ENCODE measurements at places on chromosomes 1 and 21.
A peak's percentile ranks its signal among the peaks of the same experiment; 100 is the strongest.

GRCh38 chr21:45424854-45425795, 20.2 kb downstream of the COL18A1 start:
- no peak for DNase-seq

- peak; percentile 42 for DNase-seq
Measured at GRCh38 chr1:213474054-213474453, 423.0 kb downstream of the RPS6KC1 start.

- DNase-seq: no peak
Measured at GRCh38 chr1:189312499-189312898, 1165.2 kb downstream of the BRINP3 start.

- DNase-seq: no peak
Measured at GRCh38 chr1:74517599-74518051, 5.2 kb upstream of the LRRC53 start.

GRCh38 chr1:234770924-234771540, 161.1 kb upstream of the IRF2BP2 start:
- DNase-seq: no peak

DNA sequence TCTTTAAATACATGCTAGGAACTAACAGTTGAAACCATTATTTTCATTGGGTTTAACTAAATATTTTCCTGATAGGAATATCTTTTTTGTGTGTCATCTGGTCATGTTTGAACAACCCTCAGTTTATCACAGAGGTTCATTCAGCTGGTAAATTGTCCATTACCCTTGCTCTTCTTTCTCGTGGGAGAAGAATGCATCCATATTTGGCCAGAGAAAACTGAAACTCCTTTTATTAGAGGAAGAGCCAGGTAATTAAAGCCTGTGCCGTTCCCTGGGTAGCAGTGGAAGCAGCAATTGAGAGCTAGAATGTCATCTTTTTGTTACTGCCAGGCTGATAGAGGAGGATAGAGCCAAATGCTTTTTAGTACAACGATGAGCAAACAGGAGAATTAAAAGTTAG, 587.2 kb upstream of the ZRANB2 start:
- no peak for DNase-seq

DNA sequence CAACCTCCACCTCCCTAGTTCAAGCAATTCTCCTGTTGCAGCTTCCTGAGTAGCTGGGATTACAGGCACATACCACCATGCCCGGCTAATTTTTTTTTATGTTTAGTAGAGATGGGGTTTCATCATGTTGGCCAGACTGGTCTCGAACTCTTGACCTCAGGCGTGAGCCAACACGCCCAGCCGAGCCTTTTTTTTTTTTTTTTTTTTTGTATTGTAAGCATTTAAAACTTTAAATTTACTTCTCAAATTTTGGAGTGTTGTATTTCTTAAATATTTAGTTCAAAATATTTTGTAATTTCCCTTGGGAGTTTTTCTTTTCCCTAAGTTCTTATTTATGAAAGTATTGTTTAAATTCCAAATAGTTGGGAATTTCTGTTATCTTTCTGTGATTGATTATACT, 9.2 kb upstream of the SCAF4 start:
- DNase-seq: no peak

DNA sequence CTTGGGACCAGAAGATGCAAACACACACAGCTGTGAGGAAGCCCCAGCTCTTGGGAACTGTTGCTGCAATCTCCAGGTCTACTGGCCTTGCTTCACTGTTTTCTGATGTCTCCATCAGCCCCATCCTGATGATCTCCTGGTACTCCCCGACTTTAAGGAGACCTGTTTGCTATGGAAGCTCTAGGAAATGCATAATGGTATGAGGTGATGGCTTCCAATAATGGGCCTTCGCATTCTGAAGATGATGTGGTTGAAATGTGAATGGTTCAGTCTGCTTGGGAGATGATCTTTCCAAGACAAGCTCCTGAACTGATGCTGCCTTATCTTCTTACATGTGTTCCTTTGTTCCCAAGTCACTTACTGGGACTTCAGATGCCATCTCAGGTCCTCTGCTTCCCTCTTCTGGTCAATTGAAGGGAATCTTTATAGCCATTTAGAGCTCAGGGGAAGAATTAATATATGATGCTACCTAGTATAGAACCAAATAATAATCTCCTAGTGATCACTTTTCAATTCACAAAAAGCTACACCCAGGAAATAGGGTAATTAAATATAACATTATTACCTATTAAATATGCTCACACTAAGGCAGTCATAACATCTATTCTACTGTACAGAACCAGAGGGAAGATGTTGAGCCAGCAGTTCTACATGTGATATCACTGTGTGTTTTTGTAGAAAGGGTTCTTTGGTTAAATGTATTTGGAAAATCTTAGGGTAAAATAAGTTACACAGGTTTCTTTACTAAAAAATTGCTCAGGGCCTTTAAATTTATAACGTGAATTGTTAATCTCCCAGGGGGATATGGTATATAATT, 73.9 kb upstream of the VTCN1 start:
- peak; percentile 87 for DNase-seq

- DNase-seq: no peak
Measured at GRCh38 chr1:222165629-222166028, 382.3 kb downstream of the HHIPL2 start.

GRCh38 chr1:243470502-243470901, 214.7 kb downstream of the SDCCAG8 start:
- peak; percentile 83 for DNase-seq

DNA sequence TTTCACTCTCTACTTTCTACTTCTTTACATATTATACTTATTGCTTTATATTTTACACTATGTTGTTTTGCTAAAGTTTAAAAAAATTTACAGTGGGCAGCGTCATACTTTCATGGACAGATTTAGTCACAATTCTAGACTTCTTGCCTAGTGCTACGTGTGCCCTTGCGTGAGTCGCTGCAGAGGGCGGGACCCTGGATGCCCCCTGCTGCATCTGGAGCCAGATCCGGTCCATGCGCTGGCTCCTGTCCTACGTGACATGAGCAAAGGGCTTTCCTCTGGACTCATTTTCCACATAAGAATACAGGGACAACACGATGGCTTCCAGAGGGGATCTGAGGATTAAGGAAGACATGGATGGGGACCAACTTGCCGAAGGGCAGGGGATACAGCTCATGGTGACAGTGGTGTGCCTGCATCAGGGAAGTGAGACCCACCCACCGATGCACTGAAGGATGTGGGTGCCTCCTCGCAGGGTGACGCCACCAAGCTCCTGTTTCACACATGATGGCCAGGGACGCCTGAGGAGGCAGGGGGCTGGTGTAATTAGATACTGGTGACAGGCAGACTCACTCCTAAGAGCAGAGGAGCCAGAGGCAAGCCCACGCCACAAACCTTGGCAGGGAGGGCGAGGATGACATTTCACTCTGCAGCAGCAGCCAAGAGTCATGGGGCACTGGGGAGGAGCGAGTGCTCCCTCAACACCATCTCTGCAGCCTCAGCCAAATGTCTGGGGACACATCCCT, 86.6 kb downstream of the DMRTB1 start:
- DNase-seq: no peak

- no peak for DNase-seq
Measured at GRCh38 chr1:173406783-173407230, 70.3 kb upstream of the PRDX6 start.

- DNase-seq: no peak
Measured at GRCh38 chr1:201840055-201840454, 11.1 kb downstream of the IPO9 start.

- no peak for DNase-seq
Measured at GRCh38 chr1:70790232-70790923, 257.2 kb downstream of the PTGER3 start.

GRCh38 chr1:163049296-163049695, 19.9 kb upstream of the RGS4 start:
- DNase-seq: no peak

DNA sequence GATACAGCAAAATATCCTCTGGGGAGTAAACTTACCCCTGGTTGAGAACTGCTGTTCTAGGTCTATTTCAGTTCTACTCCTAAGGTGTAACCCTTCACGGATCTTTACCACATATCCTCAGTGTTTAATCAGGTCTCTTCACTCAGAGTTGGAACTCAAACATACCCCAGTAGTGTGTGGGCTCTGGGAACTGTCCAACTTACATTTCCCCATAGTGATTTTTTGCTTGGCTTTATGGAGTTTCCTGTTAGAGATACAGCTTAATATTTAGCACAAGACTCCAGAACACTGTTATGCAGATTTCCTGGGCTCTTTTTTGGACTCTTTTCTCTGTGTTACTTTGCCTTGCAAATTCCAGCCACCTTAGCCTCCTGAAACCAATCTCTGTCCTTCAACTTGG, 26.7 kb upstream of the LIN9 start:
- DNase-seq: no peak

DNA sequence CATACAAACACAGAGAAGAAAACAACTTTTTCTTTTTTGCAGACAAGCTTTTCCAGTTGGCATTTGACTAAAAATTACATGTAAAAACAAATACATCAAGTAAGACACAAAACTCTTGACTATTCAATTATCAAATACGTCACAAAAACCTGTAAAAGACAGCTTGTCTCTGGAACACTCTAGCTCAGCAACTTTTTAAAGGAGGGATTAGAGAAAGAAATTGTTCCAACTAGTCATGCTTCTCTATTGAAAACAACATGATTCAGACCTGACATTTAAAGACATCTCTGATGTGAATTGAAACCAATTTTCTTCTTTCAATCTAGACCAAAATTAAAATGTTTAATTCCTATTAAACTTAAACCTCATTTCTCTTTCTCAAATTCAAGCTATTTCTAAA, 30.3 kb downstream of the SMYD3 start:
- no peak for DNase-seq

DNA sequence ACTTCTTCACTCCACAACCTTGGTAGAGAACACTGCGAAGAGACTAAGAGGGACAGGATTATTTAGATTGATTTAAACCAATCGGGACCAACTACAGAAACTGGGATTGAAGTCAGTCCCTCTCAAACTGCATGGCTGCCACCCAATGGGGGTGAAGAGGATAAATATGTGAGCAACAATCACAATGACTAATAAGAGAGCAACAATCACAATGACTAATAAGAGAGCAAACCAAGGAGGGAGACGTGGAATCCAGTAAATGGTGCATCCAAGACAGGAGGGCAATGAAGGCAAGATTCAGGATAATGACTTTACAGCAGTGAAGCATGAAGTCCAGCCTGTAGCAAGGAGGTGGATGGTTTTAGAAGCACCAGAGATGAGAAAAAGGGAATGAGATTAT, 322.8 kb downstream of the TTLL7 start:
- no peak for DNase-seq

GRCh38 chr1:96416111-96416595, 305.4 kb upstream of the PTBP2 start:
- DNase-seq: peak; percentile 94

- DNase-seq: no peak
Measured at GRCh38 chr21:45816794-45817193, 164.8 kb upstream of the COL6A1 start.

DNA sequence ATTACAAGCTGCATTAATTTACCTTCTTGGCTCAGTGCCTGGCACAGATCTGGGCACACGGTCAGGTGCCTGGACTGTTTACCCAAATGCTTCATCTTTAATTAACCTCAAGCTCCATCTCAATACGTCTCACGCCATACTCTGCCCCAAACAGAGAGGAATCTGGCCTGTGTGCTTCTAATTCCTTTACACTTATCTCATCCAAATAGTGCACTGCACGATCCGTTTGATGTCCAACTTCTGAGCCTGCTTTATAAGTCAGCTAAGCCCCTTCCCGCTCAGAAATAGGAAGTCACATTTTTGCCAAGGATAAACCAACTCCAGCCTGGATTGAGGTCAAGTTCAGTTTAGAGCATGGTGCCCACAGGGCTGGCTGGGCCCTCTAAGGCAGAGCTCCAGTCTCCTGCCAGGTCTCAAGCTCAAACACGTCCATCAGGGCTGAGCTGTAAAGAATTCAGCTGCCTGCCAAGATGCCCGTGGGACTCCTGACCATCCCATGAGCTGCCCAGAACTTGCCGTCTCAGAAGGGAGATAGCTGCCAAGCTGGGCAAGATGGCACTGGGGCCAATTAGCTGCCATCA, 233.5 kb downstream of the TRABD2B start:
- peak; percentile 50 for DNase-seq

GRCh38 chr1:45586769-45587168, 2.9 kb downstream of the NASP start:
- DNase-seq: no peak

DNA sequence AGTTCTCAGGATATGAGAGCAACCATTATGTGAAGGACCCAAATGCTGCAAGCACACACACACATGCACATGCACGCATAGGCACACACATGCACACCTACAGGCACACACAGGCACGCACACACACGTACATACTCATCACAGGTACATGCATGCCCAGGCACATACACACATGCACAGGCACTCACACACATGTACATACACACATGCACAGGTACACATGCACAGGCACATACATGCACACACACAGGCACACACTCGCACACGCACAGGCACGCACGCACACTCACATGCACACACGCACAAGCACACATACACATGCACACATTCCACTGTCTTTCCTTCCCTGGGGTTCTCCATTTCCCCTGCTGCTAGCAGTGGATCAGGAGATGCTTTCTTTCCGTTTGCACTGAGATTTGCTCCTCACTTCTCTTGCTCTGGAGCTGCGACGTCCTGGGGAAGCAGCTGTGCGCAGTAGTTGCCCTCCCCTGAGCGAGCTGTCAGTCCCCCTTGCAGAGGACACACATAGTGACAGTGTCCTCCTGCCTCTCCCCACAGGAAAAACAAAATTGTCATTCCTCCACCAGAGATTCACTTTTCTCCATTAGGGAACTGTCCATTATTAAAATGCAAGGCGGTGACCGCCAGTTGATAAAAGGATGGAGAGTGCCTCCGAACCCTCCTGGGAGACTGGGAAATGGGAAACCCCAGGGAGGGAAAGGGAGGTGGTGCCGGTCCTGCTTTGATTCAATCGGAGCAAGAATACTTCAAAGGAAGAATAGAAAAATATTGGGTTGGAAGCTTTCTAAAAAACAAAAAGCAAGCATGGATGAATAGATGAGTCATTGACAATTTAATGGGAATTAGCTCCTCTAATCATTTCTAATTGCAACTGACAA, 69.5 kb downstream of the WDR4 start:
- DNase-seq: no peak

- DNase-seq: no peak
Measured at GRCh38 chr21:21997390-21998333, 999.5 kb downstream of the NCAM2 start.

DNA sequence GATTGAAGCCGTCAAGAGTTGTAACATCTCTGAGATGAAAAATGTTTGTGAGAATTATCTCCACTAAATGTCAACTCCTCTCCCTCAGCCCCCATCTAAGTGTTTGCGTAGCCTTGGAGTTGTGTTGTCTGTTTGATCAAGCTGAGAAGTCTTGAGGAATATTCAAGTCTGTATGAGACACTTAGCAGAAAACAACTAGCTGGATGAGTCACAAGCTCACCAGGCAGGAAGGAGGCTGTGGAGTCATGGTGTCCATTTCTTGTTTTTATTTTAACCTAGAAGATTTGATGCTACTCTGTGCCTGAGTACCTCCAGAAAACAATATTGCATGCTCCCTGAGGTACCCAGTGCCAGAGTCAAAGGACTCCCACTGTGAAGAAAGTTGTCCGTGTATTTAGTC, 211.6 kb upstream of the PLXNA2 start:
- no peak for DNase-seq

- DNase-seq: no peak
Measured at GRCh38 chr1:206579747-206580437, 32.4 kb downstream of the EIF2D start.
